ENCODE measurements at places on chromosomes 3 and 15.

GRCh38 chr3:152289708-152290107 is 21.0 kb downstream of the MBNL1 start:
- DNase-seq: no peak

DNA sequence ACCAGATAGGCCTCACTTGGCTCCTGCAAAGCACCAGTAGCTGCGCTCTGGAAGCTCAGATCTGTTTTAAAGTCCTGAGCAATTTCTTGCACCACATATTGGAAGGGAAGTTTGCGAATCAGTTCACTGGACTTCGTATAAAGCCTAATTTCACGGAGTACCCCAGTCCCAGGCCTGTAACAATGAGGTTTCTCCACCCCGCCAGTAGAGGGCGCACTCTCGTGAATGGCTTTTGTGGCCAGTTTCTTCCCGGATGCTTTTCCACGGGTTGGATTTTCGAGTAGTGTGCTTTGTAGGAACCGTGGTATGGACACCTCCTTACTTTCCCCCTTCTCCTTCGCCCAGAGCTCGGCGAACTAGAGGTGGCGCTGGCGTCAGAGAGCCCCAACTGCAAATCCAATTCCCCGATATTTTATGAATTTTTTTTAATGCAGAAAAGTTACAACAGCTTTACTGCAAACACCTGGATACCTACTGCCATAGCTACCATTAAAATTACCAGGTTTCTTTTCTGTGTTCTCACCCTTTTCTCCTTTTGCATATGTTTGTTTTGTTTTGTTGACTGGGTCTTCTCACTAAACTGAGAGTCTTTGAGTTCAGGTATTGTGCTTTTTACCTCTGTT is 13.3 kb downstream of the RARB start:
- DNase-seq: peak; percentile 45

GRCh38 chr3:49217688-49218470 is 46.5 kb downstream of the KLHDC8B start:
- DNase-seq: no peak

GRCh38 chr3:195071011-195071728 is 199.8 kb downstream of the XXYLT1 start:
- no peak for DNase-seq

GRCh38 chr15:29601811-29602210 is 220.5 kb downstream of the TJP1 start:
- no peak for DNase-seq

- DNase-seq: no peak
Measured at GRCh38 chr15:94929282-94929681, 697.9 kb downstream of the MCTP2 start.

GRCh38 chr3:54871867-54872266 is 56.0 kb downstream of the LRTM1 start:
- DNase-seq: no peak

GRCh38 chr3:174413062-174413912 is 445.8 kb upstream of the NAALADL2 start:
- no peak for DNase-seq

GRCh38 chr3:160185751-160186150 is 39.5 kb upstream of the C3orf80 start:
- DNase-seq: no peak

GRCh38 chr15:52150043-52150825 is 37.7 kb upstream of the BCL2L10 start:
- no peak for DNase-seq

- no peak for DNase-seq
Measured at GRCh38 chr3:87351937-87352336, 75.6 kb upstream of the POU1F1 start.

GRCh38 chr3:12908859-12909258 is 67.5 kb upstream of the RPL32 start:
- no peak for DNase-seq

GRCh38 chr3:58047826-58048225 is 39.6 kb downstream of the FLNB start:
- DNase-seq: no peak

GRCh38 chr3:18500322-18500721 is 75.2 kb upstream of the SATB1 start:
- no peak for DNase-seq

GRCh38 chr3:187979564-187979963 is 174.4 kb upstream of the LPP start:
- DNase-seq: no peak

GRCh38 chr15:69999392-70000085 is 98.2 kb downstream of the TLE3 start:
- DNase-seq: no peak

DNA sequence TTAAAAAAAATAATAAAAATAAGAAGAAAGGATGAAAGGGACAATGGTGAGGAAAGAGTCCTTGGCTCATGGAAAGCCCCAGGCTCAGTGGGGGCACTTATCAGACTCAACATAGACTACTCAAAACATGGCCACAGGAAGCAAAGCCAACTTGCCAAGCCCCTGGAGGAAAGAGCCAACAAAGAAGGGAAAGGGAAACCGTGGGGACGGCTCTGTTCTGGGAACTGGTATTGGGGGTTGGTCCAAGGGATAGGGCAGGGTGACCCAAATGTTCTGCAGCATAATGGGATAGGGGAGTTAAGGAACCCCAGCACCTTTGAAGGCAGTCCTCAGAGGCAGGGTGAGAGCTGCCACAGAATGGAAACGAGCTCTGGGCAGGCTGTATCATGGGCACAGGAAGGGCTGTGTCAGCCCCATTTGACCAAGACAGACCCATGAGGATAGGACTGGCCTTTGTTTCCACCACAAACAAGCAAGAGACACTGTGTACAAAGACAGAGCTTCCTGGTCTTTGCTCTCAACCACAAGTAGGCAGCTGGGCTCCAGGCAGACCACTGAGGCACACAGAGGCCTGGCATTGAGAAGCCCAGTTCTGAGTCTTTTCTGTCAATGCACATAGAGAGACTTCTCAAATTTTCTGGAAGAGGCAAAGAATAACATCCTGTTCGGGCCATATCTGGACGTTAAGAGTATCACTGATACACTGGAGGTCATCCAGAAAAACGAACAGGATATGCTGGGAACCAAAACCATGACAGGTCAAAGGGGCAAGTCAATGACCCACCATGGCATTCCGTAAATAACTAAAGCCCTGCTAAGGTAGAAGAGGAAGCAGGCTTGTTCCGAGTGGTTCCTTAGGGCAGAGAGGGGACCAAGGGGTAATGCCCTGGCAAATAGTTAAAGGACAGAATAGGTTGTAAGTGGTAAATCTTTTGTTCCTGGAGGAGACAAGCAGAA is 10.6 kb upstream of the SEMA7A start:
- DNase-seq: no peak

GRCh38 chr15:47813748-47814384 is 96.6 kb downstream of the SEMA6D start:
- DNase-seq: no peak

GRCh38 chr15:33396475-33396874 is 85.7 kb downstream of the RYR3 start:
- DNase-seq: no peak

DNA sequence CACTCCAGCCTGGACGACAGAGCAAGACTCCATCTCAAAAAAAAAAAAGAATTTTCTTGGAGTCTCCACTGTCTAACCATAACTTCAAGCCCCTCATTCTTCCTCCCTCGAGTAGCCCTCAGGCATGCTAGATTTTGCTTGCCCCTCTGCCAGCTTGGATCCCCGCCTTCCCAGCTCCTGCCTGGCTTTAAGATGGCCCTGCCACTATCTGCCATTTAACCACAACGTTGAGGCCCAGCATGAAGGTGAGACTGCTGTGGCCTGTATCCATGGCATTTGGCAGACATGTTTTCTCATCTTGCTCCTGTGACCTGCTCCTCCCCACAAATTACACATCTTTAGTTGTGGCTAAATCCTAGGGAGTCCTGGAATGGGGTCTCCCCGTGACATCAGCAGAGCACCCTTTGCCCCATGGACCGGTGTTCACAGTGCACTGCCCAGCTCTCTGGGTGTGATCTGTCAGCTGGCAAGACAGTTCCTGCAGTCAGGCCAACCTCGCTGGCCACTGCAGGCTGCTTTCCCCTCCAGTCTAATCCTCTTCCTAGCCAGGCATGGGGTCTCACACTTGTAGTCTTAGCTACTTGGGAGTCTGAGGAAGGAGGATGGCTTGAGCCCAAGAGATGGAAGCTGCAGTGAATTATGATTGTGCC is 10.4 kb downstream of the VPS18 start:
- no peak for DNase-seq

GRCh38 chr15:91769894-91770293 is 83.6 kb upstream of the SLCO3A1 start:
- DNase-seq: no peak

DNA sequence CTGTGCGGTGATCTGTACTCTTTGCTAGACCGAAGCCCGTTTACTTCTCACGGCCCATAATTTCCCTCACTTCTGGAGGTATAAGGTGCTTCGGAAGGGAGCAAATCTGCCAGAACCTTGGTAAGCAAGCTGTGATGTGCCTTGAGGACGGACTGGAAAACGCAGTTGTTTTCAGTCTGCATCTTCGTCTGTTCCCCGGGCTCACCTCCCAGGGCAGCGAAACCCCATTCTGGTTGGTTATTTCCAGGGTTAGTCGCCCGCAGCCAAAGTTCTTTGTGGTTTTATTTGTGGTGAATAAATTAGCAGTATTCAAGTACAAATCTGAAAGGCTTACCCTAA is 401 bp downstream of the RAMAC start:
- no peak for DNase-seq

- DNase-seq: peak; percentile 79
Measured at GRCh38 chr3:50550079-50550736, 17.3 kb downstream of the C3orf18 start.

- no peak for DNase-seq
Measured at GRCh38 chr15:42275780-42276391, 2.7 kb upstream of the TMEM87A start.

GRCh38 chr3:72163809-72164634 is 379.1 kb upstream of the PROK2 start:
- no peak for DNase-seq

GRCh38 chr15:101499863-101500713 is 10.6 kb upstream of the PCSK6 start:
- DNase-seq: no peak

- no peak for DNase-seq
Measured at GRCh38 chr3:14793126-14793857, 25.5 kb upstream of the FGD5 start.

DNA sequence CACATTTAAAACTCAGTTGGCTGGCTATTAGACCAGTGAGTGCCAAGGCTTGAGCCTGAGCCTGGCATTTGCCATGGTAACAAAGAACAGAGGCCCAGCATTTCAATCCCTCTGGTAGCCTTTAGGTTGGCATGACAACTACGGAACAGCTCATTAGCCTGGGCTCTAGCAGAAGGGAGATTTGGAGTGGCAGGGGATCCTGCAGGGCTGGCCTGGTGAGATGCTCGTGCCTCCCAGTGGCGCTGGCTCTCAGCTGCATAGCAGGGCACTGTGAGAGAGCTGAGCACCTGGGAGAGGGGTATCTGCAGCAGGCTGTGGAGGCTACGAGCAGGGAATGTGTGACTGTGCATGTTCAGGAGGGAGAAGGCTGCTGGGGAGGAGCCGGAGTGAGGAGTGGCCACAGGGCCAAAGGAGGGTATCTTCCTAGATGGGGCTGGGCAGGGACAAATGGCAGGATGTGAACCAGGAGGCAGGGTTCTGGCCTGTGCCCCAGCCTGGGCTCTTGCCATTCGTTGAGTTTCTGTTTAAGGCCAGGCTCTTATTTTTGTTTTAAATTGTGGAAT is 5.6 kb upstream of the ABTB1 start:
- no peak for DNase-seq

DNA sequence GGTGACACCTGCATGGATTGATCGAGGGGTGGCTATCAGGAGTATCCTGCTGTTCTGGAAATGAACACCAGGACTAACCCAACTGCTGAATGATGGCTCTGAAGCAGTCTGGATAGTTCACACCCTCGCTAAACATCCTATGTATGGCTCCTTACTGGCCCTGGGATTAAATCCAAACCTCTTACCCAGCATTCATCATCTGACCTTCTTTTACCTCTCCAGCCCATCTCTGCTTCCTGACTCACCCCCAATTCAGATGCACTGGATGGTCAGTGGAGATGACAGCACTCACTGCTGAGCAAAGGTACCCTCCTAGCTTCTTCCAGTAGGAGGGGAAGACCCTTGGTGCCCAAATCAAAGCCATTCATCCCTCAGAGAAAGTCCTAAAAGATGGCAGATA is 235.2 kb upstream of the TRIM42 start:
- DNase-seq: no peak

DNA sequence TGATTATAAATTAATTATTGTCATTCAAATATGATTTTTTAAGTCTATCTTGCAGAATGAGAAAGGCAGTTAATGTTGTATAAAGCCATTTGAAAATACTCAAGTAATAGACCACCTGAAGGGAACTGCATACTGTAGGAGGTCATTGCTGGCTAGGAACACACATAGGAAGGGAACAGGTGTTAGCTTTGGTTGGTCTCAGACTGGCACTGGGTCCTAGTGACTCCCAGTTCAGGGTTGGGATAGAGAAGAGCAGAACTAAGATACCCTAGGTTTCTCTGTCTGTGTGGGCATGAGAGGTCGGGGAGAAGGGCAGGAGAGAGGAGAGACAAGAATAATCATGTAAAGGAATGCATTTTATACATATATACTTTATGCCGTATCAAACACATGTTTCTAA is 559.0 kb upstream of the GOLIM4 start:
- no peak for DNase-seq

- no peak for DNase-seq
Measured at GRCh38 chr3:42732196-42732828, 29.7 kb upstream of the HHATL start.

GRCh38 chr3:79506751-79507150 is 261.0 kb downstream of the ROBO1 start:
- no peak for DNase-seq

DNA sequence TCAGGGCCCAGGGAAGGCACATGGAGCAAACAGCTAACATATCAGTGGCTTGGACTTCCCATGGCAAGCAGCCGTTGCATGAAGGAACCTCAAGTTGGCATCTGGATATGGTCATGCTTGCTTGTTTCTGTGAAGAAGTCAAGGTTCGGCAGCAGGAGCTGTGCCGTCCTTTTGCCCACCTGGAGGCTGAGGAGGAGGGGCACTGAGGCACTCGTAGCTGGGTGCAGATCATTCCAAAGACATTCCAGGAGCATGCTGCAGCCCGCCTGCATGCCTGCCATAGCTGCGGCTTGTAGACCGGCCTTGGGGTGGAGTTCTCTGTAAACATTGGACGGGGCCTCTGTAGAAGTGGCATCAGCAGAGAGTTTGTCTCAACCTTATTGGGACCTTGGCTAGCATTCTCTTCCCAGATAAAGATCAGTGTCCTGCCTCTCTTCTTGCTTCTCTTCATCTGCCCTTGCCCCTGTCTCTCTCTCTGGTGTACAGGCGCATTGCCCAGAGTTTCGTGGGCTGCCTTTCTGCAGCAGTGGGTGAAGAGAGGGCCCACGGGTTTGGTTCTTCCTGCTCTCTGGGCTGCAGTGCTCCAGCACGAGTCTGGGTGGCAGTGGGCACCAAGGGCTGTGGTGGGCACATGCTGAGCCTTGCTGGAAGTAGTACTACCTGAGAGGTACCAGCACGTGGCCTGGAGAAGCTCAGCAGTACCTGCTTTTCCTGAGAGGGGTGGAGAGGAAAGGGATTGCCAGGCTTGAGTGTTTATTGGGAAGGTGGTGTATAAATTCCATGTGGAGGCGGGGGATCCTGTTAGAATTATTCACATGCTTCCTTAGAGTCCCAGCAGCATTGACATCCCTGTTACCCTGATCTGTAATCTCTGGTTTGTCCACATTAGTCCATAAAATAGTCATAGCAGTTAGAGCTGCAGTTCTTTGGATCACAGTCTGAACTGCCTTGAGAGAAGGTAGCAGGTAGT is 49.4 kb downstream of the CHCHD6 start:
- no peak for DNase-seq

- no peak for DNase-seq
Measured at GRCh38 chr3:57094575-57094974, 34.1 kb downstream of the SPATA12 start.
